ENCODE measurements at places on chromosomes 1 and 21. TPM values are rescaled to one million over a fixed set of nuclear protein-coding genes. Genes with fewer than 3 reads are reported as not detected.

The ACTL8 gene
- 1.9 TPM for total RNA-seq

The RLF gene
- total RNA-seq = 7.1 TPM

The ANKRD34A gene
- 0.23 TPM for total RNA-seq

The PI4KB gene
- total RNA-seq = 27.9 TPM

The ITLN1 gene
- not detected for total RNA-seq

The SLC35D1 gene
- total RNA-seq = 7.2 TPM

The MAP3K7CL gene
- total RNA-seq = 1.9 TPM

The TRABD2B gene
- total RNA-seq = 0.38 TPM

The CHIA gene
- not detected for total RNA-seq
